G401 (cell line): ENCODE measurements at places on chromosomes 16 and 17. TPM values are rescaled to one million over a fixed set of nuclear protein-coding genes. Genes with fewer than 3 reads are reported as not detected.

Gene MT1G
- total RNA-seq, result not detected in 2 replicates

Gene PDIA2
- not detected in 2 replicates for total RNA-seq

Gene CLEC3A
- not detected in 2 replicates for total RNA-seq

Gene CCL8
- not detected in 2 replicates for total RNA-seq

DNA sequence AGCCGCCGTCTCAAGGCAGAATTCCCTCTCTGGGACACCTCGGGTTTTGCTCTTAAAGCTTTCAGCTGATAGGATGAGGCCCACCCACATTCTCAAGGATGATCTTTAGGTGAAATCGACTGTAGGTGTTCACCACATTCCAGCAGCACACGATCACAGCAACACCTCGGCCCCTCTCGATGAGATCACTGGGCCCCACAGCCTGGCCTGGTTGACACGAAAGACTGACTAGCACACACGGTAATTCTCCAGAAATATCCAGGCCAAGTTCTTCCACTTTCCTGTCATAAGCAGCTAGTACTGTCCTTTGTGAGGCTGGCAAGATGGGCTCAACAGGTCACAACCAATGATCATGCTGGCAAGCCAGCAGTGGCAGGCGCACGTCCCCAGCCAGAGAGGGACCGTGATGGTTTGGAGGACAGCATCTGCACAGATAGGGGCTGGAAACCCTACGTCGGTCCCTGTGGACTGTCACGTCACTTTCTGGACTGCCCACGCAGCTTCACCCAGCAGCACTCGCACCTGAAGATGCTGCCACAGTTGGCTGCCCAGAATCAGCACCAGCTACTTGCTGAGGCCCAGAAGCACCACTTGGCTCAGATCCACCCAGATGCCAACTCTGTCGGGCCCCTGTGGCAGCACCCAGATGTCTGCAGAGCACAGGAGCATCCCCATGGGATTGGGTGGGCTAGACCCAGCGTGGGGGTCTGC, 17.4 kb downstream of the TMC6 start:
- DNase-seq, result no peak

DNA sequence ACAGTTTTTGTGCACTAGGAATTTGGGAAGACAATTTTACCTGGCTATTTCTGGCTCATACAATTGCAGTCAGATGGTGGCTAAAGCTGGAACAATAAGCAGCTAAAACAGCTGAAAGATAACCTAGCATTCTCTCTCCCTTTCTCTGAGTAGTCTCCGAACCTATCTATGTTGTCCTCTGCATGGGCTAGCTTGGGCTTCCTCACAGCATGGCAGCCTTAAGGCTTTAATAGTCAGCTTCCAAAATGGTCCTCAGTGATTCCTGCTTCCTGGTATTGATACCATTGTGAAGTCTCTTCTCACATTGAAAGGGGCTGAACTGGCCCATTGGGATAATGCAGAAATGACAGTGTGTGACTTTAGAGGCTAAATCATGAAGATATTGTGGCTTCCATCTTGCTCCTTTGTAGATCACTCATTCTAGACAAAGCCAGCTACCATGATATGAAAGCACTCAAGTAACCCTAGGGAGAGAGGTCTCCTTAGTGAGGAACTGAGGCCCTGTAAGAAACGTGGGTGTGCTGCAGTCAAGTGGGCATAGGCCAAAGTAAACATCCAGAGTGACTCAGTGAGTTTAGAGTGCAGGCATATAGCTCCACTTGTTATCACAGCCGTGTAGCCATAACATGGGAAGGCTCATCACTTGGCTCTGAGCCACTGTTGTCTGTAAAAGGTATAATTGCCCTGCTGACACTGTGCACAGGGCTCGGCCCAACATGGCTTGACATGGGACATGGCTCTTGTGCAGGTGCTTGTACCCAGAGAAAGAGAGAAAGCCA, 5.5 kb upstream of the VKORC1 start:
- no peak for DNase-seq

DNA sequence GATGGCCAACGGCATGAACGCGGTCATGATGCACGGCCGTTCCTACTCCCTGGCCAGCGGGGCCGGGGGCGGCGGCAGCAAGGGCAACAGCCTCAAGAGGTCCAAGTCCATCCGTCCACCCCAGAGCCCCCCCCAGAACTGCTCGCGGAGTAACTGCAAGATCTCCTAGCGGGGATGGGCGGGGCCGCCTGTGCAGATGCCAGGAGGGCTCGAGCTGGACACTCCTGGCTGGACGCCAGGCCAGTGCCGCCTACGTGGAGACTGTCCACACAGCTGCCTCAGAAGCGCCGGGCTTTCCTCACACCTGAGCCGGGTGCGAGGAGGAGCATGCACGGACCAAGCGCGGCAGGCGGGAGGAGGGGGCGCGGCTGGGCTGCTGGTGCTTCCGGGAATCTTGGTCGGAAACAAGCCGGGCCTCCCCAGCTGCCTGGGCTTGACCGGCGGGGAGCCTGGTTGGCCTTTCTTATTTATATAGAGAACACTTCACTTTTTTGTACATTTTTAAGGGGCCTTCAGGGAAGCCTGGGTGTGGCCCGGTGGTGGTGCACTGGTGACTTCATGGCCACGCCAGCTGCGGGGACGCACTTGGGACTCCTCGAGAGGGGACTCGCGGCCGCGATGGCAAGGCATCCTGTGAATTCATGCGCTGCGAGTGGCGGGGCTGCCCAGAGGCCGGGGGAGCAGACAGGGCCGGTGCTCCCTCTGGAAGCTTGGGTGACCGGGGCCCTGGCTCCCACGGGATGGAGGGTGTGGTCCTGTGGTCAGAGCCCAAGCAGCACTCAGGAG, 3.1 kb upstream of the WFIKKN1 start:
- no peak for DNase-seq

- DNase-seq, result peak; percentile 80
Observed at GRCh38 chr16:87603684-87604633, 1.7 kb downstream of the JPH3 start.

GRCh38 chr16:11203111-11203623, 52.8 kb downstream of the SOCS1 start:
- no peak for DNase-seq

DNA sequence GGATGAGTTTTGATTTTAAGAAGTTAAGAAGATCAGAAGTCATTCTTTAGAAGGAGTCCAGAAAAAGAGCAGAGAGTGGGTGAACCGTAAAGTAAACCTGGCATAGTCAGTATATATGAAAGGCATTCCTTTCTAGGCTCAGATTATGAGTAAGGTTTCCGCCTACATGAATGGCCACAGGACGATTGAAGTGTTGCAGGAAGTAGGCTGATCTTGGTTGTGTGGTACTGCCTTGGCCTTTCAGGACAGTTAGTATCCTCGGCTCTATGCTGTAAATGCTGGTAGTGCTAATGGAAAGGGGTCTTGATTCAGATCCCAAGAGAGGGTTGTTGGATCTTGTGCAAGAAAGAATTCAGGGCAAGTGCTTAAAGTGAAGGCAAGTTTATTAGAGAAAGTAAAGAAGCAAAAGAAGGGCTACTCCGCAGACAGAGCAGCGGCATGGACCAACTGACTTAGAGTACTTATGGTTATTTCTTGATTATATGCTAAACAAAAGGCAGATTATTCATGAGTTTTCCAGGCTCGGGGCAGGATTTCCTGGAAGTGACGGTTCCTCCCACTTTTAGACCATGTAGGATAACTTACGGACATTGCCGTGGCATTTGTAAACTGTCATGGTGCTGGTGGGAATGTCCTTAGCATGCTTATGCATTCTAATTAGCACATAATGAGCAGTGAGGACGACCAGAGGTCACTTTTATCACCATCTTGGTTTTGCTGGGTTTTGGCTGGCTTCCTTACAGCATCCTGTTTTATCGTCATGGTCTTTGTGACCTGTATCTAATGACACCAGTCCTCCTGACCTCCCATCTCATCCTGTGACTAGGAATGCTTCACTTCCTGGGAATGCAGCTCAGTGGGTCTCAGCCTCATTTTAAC, 164.8 kb downstream of the SNX29 start:
- no peak for DNase-seq

- DNase-seq, result no peak
Observed at GRCh38 chr17:35373984-35374765, 754 bp upstream of the SLFN11 start.

DNA sequence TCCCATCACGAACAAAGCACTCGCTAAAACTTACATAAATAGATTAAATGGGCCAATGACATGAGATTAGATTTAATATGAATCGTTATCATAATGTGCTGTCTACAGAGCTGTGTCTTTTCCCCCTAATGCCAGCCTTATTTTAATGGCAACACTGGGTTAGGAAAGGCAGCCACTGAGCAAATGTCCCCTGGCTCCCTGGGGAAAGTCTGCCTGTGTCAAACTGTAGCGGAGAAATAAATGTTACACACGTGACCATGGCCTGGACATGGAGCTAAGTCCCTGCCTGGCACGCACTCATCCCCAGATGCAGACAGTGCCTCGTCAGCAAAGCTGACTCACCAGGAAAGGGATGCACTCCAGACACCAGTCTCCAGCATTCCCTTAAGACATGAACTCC, 61.3 kb upstream of the SDK2 start:
- DNase-seq, result no peak

DNA sequence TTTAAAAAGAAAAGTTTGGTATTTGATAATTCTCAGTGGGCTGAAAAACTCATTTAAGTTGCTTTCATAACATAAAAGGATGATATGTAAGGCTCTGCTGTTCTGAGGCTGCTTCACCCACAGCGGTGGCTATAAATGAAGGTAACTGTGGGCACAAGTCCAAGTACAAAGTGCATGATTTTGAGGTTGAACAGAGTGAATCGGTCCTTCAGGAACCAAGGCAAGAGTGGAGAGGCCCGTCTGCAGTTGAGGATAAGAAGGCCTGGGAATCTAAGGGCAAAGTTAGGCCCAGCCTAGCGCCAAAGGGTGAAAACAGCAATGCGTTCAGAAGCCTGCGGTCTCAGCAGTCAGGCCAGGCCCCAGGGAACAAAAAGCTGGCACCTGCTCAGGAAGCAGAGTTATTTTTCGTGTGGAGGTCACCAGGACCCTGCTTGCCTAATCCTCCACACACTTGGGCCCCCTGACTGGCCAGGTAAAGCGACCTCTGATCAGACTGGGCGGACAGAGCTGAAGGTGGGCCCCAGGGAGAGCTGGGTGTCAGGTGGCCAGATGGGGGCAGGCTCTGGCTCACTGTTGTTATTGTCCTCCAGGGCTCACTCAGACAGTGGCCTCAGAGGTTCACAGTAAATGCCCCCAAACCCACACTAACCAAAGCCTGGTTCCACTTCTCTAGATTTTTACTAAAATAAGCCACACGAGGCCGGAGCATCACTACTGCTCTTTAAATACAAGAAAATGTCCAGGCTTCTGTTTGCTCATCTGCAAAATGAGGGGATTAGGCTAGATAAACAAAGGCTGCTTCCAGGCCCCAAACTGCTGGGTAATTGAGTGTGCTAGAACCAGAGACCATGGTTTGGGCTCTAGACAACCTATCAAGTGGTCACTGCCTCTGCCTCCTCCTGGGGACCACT, 46.5 kb downstream of the TEX2 start:
- DNase-seq, result peak; percentile 67

- DNase-seq, result no peak
Observed at GRCh38 chr17:17883801-17884200, 47.0 kb upstream of the SREBF1 start.

DNA sequence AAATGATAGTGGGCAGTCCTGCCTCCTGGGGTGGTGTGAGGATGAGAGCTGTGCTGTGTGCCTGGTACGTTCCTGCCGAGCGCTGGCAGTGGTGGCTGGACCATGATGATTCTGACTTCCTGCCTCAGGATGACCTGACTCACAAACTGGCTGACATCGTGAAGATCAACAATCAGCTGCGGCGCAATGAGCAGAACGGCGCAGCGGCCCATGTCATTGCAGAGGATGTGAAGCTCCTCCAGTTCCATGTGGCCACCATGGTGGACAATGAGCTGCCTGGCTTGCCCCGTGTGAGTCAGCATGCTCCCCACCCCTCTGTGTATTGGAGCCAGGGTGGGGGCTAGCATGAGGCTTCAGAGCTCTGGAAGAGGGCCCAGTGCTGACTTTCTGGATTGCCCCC, 13.1 kb downstream of the POLR2A start:
- no peak for DNase-seq
